Neuronal stem cell (in vitro differentiated cells): ENCODE measurements at places on chromosomes 7 and 10.

GRCh38 chr10:70098271-70098670, 34.4 kb downstream of the AIFM2 start:
- H3K36me3 ChIP-seq, result peaks cover 52% of the 10 kb centered on the region
- H3K4me3 ChIP-seq, result no peak overlapping the region
- no peak overlapping the region for H3K27ac ChIP-seq
- H3K27me3 ChIP-seq, result no peaks in the 10 kb centered on the region
- H3K4me1 ChIP-seq, result no peaks in the 10 kb centered on the region
- no peak for DNase-seq

DNA sequence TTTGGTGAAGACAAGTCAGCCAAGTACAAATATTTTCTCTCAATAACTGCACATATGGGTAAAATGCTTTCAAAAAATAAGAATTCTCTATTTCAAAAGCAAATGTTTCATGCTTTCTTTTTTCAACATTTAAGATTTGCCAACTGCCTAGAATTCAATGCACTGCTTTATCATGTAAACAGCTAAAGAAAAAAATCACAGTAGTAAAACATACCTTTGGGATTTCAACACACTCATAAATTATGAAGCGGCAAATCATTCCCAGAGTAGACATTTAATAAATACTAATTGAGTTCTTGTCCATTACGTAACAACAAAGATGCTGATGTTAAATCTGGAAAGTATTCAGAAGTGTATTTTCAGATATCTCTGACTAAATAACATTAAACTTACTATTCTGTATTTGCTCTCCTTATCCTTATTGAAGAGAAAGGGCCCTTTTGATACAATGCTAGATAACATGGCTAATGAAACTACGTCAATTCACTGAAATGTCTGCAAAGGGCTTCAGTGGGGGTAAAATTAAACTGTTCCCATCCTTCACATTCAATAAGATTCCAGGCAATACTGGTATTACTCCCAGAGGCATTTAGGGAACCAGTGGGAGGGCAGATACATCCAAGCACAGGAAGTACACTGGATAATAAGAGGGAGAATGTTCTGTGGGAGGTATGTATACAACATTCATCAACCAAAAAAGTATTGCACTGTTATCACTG, 13.9 kb downstream of the NAPEPLD start:
- no peaks in the 10 kb centered on the region for H3K4me1 ChIP-seq
- no peak overlapping the region for H3K4me3 ChIP-seq
- H3K36me3 ChIP-seq, result no peaks in the 10 kb centered on the region
- H3K27ac ChIP-seq, result no peak overlapping the region

- H3K4me1 ChIP-seq, result no peaks in the 10 kb centered on the region
- no peak overlapping the region for H3K4me3 ChIP-seq
- H3K27me3 ChIP-seq, result no peaks in the 10 kb centered on the region
- H3K27ac ChIP-seq, result no peak overlapping the region
- H3K36me3 ChIP-seq, result no peaks in the 10 kb centered on the region
Measured at GRCh38 chr7:96729820-96730219, 20.2 kb upstream of the SEM1 start.

DNA sequence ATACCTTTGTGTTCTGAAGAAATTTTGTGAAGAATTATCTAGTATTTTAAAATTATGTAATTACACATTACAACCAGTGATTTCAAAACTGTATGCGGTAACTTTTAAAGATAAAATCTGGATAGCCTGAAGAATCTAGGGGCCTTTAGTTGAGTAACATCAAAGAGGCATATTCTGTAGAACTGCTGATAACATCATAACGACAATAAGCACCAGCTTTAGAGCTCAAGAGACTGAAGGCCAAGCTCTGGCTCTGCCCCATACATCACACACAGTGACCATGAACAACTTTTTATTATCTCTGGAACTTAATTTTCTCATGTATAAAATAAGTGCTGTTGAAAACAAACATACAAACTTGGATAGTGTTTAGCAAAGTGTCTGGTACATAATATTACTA, 121.1 kb upstream of the RHOBTB1 start:
- no peaks in the 10 kb centered on the region for H3K27me3 ChIP-seq
- no peak overlapping the region for H3K4me3 ChIP-seq

DNA sequence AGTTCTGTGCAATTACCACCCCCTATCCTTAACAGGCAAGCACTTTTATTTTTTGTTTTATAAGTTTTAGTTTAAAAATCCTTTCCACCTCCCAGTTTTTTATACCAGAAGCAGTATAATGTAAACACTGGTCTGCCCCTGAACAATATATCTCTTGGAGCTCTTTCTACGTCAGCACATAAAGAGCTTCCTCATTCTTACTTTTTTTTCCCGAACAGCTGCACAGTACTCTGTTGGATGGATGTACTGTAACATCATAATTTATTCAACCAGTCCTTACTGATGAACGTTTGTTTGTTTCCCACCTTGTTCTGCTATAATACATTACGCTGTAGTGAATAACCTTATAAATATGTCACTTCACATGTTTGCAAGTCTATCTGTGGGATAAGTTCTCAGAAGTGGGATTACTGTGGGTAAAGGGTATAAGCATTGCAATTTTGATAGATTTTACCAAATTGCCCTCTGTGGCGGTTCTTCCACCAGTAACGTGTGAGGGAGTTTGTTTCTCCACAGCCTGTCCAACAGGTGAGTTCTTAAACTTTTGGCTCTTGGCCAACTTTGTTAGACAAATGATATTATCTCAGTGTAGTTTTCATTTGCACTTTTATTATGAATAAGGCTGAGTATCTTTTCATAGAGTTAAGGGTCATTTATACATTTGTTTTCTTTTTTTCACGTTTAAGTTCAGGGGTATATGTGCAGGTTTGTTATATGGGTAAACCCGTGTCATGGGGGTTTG, 32.8 kb downstream of the ADRA2A start:
- no peaks in the 10 kb centered on the region for H3K36me3 ChIP-seq
- H3K27ac ChIP-seq, result no peak overlapping the region
- H3K27me3 ChIP-seq, result no peaks in the 10 kb centered on the region
- no peak overlapping the region for H3K4me3 ChIP-seq
- no peak for DNase-seq

- H3K4me3 ChIP-seq, result no peak overlapping the region
- H3K27me3 ChIP-seq, result peaks cover 4% of the 10 kb centered on the region
- no peak for DNase-seq
- no peaks in the 10 kb centered on the region for H3K36me3 ChIP-seq
- H3K27ac ChIP-seq, result no peak overlapping the region
Measured at GRCh38 chr10:13351340-13351915, 3.3 kb upstream of the SEPHS1 start.

DNA sequence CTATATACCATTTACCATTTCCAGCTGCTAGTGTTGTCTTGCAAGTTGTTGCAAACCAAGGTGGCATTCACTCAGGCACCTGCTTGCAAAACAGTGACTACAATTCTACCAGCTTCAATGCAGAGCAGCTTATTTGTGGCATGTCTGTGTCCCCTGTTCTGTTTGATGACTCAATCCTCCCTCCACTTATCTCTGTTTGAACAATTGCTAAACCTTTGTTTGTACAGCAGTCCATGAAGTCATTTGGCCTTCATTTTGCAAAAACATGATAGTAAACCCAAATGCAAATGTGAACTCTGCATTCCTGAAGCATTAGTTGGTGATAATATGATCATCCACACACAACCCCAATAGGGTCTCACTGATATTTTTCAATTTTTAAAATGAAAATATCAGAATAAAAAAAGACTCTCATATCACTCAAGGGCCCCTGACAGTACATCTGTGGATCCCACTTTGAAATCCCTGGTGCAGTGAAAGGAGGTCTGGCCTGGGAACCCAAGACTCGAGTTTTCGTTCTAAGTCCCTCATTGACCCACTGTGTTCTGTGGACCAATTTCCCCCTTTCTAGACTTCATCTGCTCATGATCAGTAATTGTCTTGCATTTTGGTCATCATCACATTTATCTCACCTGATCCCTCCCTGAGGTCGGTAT, 425.4 kb downstream of the RPS24 start:
- no peak overlapping the region for H3K27ac ChIP-seq
- H3K4me3 ChIP-seq, result no peak overlapping the region
- peaks cover 10% of the 10 kb centered on the region for H3K4me1 ChIP-seq
- no peaks in the 10 kb centered on the region for H3K36me3 ChIP-seq
- DNase-seq, result no peak

DNA sequence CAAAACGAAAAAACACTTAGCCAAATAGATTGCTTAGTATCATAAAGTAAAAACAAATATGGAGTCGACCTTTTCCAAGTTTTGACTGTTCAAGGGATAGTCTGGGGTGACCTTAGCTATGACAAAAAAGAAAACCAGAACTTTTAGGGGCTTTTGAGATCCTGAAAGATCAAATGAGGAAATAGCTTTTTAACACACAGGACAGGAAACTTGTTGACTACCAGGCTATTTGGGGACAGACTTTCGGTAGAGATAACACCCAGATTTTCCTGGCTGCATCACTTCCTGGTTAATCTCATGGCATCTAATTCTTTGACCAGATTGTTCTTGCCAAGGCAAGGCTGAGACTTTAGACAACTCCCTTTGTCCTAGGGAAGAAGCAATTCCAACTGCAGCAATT, 34.5 kb upstream of the EGR2 start:
- no peaks in the 10 kb centered on the region for H3K27me3 ChIP-seq
- H3K4me1 ChIP-seq, result no peaks in the 10 kb centered on the region
- no peak overlapping the region for H3K4me3 ChIP-seq
- no peaks in the 10 kb centered on the region for H3K36me3 ChIP-seq

- H3K27me3 ChIP-seq, result peaks cover 4% of the 10 kb centered on the region
- H3K27ac ChIP-seq, result no peak overlapping the region
- H3K4me1 ChIP-seq, result peaks cover 4% of the 10 kb centered on the region
- DNase-seq, result no peak
- no peaks in the 10 kb centered on the region for H3K36me3 ChIP-seq
Measured at GRCh38 chr10:7484456-7485243, 73.8 kb upstream of the SFMBT2 start.

DNA sequence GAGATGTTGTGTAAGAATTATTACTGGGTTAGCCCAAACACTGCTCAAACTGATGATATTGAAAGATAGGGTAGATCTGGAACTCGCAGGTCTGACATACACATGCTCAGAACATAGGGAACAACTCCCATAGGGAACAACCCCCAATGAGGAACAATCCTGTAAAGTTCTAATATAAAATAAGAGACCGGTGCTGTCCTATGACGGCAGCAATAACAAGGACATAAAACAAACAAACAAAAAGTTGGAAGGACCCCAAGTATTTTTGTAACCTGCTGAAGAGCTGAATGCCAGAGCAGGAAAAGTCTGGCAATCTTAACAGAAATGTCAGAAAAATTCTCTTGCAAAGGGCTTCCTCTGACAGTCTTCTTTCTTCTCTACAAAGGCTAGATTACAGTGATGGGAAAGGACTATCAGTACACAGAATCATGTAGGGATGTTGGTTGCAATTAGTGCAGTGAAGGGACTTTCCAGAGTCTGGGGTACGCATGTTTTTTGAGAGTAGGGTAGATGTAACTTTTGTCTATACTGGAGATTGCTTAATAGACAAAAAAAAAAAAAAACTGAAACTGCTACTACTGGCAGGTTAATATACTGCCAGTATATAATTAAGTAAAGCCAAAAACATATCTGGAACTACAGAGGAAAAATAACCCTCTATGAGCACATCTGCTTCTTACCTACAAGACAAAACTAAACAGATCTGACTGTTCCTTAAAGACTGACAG, 35.5 kb downstream of the IDE start:
- no peak overlapping the region for H3K27ac ChIP-seq
- H3K36me3 ChIP-seq, result no peaks in the 10 kb centered on the region
- no peaks in the 10 kb centered on the region for H3K27me3 ChIP-seq
- no peak overlapping the region for H3K4me3 ChIP-seq

DNA sequence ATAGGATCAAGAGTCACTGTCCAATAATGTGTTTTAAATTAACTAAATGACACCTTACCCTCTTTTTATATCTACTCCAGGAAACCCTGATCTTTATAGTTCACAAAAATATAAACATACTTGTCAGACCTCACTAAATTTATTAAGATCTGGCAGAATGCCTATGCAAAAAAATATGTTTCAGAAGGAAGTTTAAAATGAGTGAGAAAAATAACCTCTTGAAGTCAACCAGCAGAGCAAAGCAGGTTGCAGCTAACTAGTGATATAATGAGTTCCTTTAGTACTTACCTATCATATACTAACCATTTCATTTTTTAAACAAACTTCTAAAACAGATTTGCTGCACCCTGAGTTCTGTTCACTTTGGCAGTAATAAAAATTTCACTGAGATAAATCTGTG, 14.0 kb upstream of the HGF start:
- no peak overlapping the region for H3K4me3 ChIP-seq
- H3K27ac ChIP-seq, result no peak overlapping the region
- H3K36me3 ChIP-seq, result no peaks in the 10 kb centered on the region
- DNase-seq, result no peak
- H3K27me3 ChIP-seq, result no peaks in the 10 kb centered on the region

- no peak for DNase-seq
- H3K27ac ChIP-seq, result no peak overlapping the region
- peaks cover 27% of the 10 kb centered on the region for H3K4me1 ChIP-seq
- H3K27me3 ChIP-seq, result no peaks in the 10 kb centered on the region
- H3K36me3 ChIP-seq, result no peaks in the 10 kb centered on the region
Measured at GRCh38 chr10:78354101-78354500, 320.4 kb downstream of the RPS24 start.

DNA sequence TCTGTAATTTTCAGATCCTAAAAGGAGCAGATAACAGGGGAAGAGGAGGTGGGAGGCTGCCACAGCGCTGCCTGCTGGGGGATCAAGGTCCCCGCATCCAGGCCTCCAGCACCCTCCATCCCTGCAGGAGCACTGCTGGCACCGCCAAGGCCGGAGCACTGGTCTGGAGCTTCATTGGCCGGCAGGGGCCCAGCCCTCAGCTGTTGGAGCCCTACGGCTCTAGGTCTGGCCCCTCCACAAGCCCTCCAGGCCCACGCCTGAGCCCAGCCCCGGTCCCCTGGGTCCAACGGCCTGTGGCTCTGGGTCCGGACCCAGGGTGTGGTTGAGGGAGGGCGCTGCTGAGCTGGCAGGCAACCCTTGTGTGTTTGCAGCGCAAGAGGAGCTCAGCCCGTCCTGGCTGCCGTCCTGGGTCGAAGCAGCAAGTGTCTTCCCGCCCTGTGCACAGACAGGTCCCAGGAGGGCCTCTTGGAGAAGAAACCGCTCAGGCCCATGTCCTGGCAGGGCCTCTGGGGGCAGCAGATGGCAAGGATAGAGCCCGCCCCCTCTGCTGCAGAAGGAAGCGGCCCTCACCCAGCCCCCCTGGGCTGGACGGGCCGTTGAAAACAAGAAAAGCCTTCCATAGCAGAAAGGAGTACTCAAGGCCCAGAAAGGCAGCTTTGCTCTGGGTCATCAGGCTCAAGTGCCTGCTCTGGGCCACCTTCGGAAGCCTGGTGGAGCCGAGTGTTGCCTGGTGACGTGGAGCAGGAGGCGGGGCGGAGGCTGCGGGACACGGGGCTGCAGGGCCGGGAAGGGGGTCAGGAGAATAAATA, 54.3 kb upstream of the TNRC18 start:
- peak overlapping the region; percentile 63 for H3K27ac ChIP-seq
- H3K36me3 ChIP-seq, result no peaks in the 10 kb centered on the region
- no peak overlapping the region for H3K4me3 ChIP-seq
- no peak for DNase-seq
- H3K4me1 ChIP-seq, result peaks cover 13% of the 10 kb centered on the region
- H3K27me3 ChIP-seq, result peaks cover 1% of the 10 kb centered on the region

- no peak overlapping the region for H3K27ac ChIP-seq
- no peaks in the 10 kb centered on the region for H3K36me3 ChIP-seq
- no peak for DNase-seq
- peaks cover 3% of the 10 kb centered on the region for H3K4me1 ChIP-seq
- H3K27me3 ChIP-seq, result no peaks in the 10 kb centered on the region
Measured at GRCh38 chr7:94710256-94710655, 54.3 kb upstream of the SGCE start.
